ENCODE measurements at places on chromosomes 5 and 9. TPM values are rescaled to one million over a fixed set of nuclear protein-coding genes. Genes with fewer than 3 reads are reported as not detected.

GOLM1 gene
- 745 TPM for total RNA-seq

RASGRF2 gene
- 0.33 TPM for total RNA-seq

DNA sequence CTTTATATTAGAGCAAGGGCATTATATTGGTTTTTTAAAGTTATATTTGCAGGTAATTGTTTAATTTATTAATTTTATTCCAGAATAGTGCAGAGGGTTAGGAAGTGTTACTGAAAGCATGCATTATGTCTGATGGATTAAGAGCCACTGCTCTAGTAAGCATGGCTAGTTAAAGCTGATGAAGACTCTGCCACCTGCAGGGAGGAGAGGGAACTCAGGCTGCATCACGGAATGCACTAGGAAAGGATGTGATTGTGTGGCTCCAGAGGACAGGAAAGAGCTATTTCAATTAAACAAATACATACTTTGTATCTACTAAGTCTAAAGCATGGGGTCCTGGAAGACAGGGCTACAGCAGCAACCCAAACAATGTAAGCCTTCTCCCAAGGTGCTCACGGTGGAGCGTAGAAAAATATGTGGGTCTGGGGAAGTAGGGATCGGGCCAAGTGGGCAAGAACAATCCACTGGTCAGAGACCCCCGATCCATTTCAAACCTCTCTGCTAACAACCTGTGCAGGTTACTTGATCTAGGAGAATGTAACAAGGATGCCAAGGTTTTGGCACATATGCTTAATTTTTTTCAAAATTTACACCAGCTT is 15.3 kb upstream of the GRXCR2 start:
- H3K36me3 ChIP-seq: no peaks in the 10 kb centered on the region
- no peak overlapping the region for H3K4me3 ChIP-seq
- no peaks in the 10 kb centered on the region for H3K4me1 ChIP-seq
- no peak overlapping the region for H3K27ac ChIP-seq
- H3K27me3 ChIP-seq: peaks cover 3% of the 10 kb centered on the region
- DNase-seq: peak; percentile 18

- DNase-seq: no peak
- no peaks in the 10 kb centered on the region for H3K27me3 ChIP-seq
- no peaks in the 10 kb centered on the region for H3K36me3 ChIP-seq
- no peaks in the 10 kb centered on the region for H3K4me1 ChIP-seq
Observed at GRCh38 chr5:95029569-95030366, 255.1 kb downstream of the MCTP1 start.

Measured in adrenal gland (tissue), 19 donors.